Glomerular endothelial cell (primary cell): ENCODE measurements at places on chromosomes 5 and 9. TPM values are rescaled to one million over a fixed set of nuclear protein-coding genes. Genes with fewer than 3 reads are reported as not detected.

Gene GRM6
- total RNA-seq, result not detected in 2 replicates

Gene KCNT1
- total RNA-seq, result not detected in 2 replicates

Gene SLIT3
- total RNA-seq, result 1.3 and 7.4 TPM in 2 replicates

Gene SLC23A1
- not detected in 2 replicates for total RNA-seq

Gene MTAP
- 28.2 and 31.6 TPM in 2 replicates for total RNA-seq

Gene VLDLR
- total RNA-seq, result 18.0 and 33.3 TPM in 2 replicates

Gene PIGO
- 17.3 and 18.1 TPM in 2 replicates for total RNA-seq

Gene SPEF2
- total RNA-seq, result 0.82 and 1.1 TPM in 2 replicates

Gene PCDHB5
- total RNA-seq, result 2.5 and 4.1 TPM in 2 replicates

Gene FBLL1
- 0.39 and 1.8 TPM in 2 replicates for total RNA-seq

Gene GABRA1
- not detected in 2 replicates for total RNA-seq

Gene IFNE
- total RNA-seq, result 0.39 and 0.53 TPM in 2 replicates

Gene TOR2A
- total RNA-seq, result 18.2 and 21.9 TPM in 2 replicates

Gene SLC34A3
- not detected in 2 replicates for total RNA-seq

Gene SPACA9
- total RNA-seq, result 3.2 TPM in 2 replicates

Gene ABCA1
- total RNA-seq, result 36.5 and 45.9 TPM in 2 replicates

Gene CSF1R
- 0.10 TPM in 1 of 2 replicates, not detected in the other for total RNA-seq

Gene NME5
- 1.4 and 5.8 TPM in 2 replicates for total RNA-seq

Gene SPAAR
- 8.1 and 16.3 TPM in 2 replicates for total RNA-seq

Gene ESM1
- total RNA-seq, result 188 and 285 TPM in 2 replicates

Gene CHSY3
- total RNA-seq, result 2.4 and 7.7 TPM in 2 replicates

Gene SYK
- 1.3 and 2.8 TPM in 2 replicates for total RNA-seq

Gene FGD3
- total RNA-seq, result not detected in 2 replicates

Gene EIF4EBP3
- total RNA-seq, result 1.3 and 3.0 TPM in 2 replicates

Gene NAIP
- 1.8 and 4.6 TPM in 2 replicates for total RNA-seq

Gene AKNA
- total RNA-seq, result 28.0 and 31.4 TPM in 2 replicates
